HT-29 (cell line): ENCODE measurements at places on chromosomes 3 and 15. TPM values are rescaled to one million over a fixed set of nuclear protein-coding genes. Genes with fewer than 3 reads are reported as not detected.

DNA sequence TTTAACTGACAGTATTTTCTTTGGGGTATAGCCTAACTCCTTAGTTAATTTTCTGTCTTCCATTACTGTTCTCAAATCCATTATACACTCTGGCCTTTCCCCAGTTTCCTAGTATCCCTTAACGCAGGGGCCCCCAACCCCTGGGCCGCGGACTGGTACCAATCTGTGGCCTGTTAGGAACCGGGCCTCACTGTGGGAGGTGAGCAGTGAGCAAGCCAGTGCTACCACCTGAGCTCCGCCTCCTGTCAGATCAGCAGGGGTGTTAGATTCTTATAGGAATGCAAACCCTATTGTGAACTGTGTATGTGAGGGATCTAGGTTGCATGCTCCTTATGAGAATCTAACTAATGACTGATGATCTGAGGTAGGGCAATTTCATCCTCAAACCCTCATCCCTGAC is 75.1 kb downstream of the DOCK3 start:
- no peak for DNase-seq

GRCh38 chr3:69648126-69648525 is 91.1 kb upstream of the MITF start:
- no peak for DNase-seq

DNA sequence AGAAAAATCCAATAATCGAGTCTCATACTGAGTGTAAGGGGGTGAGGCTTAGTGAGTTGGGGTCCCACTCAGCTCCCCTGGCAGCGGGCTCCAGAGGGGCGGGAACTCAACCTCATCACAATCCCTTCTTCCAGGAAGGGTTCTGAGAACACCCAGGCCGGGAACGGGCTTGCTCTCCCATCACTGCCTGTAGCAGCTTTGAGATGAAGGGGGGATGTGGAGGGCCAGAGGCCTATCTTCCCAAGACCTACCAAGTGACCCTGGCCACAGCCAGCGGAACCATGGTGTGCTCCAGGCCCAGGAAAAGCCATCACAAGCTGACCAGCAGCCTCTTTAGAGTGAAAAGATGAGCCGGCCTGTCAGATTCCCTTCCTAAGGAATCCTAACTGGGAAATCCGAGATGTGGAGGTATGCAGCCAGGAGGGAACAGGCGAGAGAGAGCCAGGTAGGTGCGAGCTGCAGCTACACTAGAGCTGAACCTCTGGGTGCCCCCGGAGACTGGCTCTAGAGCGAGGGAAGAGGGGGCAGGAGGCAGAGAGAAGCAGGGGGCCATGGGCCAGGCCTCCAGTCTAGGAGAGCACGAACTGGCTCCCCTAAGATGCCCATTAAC is 18.5 kb downstream of the GRAMD2A start:
- no peak for DNase-seq

Gene HIGD2B
- total RNA-seq: 1.0 TPM in 1 of 2 replicates, not detected in the other

DNA sequence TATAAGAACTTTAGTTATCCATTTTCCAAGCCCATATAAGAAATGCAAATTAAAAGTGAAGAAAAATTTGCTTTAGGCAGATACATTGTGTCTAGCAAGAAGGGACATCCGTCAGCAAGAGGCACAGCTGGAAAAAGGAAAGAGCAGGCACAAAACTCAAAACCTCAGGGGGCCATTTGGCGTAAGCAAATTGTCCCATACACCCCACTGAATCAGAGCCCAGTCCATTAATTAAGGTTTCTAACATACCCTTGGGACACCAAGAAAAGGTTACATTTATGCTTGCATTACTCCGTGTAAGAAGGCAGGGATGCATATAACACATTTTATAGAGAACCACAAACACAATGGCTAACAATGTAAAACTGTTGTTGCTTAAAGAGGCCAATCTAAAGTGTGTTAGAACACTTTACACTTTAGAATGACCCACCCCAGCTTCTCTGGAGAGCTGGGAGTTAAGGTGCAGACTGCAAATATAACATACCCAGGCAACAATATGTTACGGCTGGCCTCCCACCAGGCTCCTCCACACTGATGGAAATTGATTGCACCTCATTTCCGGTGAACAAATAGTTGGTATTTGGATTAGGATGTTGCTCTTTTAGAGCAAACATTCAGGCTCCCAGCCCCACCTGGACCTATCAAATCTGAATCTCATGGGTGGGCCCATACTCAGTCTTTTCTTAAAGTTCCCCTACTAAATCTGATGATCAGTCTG is 23.2 kb downstream of the SEMA5B start:
- DNase-seq: no peak

GRCh38 chr15:84697236-84697990 is 18.5 kb downstream of the SEC11A start:
- no peak for DNase-seq

DNA sequence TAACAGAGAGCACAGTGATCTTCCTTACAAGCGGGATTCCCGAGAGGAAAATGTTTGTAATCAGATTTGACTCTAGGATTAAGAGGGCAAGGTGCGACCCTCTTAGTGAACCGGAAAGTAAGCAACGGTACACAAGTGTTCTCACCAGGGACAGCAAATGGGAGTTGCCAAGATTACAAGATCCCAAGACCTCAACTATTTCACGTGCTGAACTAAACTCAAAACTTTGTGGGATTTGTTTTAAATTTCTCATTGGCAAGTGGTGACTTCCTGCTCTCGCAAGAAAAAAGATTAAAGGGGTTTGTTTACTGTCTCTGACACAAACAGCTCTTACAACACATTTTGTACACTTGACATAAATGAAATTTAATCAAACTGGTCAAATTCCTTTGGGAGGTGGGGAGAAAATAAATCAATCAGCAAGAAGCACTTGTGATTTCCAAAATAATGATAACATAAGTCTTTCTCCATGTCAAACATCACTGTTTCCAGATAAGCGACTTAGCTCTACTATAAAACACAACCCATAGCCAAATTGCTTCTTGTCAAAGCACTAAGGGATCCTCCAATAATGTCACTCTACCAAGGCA is 2.2 kb upstream of the PGPEP1L start:
- DNase-seq: no peak

Gene KBTBD12
- not detected in 2 replicates for total RNA-seq

Gene DPPA4
- not detected in 2 replicates for total RNA-seq

- no peak for DNase-seq
Observed at GRCh38 chr3:62277450-62277849, 95.9 kb downstream of the FEZF2 start.

- DNase-seq: peak; percentile 87
Observed at GRCh38 chr15:41930221-41930866, 36.5 kb upstream of the SPTBN5 start.

Gene MRPS22
- 46.0 and 54.4 TPM in 2 replicates for total RNA-seq
